ENCODE measurements at places on chromosomes 11 and 22.

DNA sequence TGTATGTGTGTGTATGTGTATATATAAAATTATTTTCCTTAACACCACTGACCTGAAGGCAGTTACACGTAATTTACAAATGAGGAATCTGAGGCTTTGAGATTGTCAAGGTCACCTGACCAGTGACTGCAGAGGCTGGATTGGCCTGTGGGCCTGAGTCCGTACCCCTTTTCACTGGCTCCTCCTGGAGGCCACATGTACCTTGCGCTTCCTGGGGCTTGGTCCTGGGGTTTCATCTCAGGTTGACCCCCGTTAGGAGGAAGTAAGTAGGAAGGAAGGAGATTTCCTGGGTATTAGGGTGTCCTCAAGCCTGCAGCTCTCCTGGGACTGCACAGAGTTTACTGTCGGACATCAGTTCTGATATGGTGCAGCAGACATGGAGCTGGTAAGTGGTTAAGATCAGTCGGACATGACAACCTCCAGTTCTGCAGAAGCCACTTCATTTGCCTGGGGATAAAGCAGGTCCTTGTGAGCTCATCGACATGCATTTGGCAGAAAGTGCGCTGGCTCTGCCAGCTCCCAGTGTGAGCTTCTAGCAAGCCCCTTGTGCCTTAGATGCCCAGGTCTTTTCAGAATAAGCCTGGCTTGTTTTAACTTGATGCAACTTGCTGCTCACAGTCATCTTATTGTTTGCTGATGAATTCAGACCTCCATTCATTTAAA is 36.6 kb downstream of the ST3GAL4 start:
- DNase-seq: no peak

DNA sequence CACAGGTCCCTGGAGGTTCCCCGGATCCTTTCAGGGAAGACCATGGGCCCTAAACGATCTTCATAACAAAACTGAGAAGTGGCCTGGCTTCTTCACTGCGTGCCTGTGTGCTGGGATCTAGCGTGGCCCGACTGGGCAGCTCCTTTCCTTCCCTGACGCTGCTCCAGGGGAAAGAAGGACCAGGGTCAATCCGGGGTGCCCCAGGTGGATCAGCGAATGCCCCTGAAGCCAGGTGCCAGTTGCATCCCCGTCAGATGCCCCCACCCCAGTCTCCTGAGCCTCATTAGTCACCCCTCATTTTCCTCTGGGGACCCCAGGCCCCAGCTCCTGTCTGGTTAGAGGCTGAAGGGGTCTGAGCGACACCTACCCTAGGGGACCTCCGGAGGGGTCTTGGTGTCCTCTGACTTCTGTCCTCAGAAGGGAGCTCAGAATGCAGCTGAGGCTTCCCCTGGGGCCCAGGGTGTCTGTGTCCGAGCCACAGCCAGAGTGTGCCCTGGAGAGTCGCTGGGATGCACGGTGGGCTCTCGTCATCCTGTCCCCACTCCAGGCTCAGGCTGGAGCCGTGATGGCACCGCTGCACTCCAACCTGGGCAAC is 18.7 kb upstream of the MUC6 start:
- DNase-seq: no peak

DNA sequence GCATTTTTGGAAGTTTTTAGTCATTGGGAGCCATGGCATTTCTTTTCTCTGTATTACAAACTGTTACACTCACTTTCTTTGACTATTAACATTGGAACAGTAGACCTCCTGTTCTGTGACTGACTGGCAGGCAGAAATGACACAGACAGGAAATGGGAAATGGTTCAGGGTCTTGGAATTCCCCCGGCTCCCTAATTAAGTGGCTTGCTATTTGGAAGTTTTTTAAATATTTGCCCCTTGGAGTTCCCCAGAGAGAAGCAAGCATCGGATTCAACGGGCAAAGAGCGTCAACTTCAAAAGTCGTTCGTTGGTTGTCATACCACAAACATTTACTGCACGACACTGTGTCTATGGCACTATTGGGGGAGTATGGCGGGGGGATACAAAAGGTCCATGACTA is 1.1 kb upstream of the BIRC2 start:
- no peak for DNase-seq

- no peak for DNase-seq
Measured at GRCh38 chr22:24952837-24953383, 394 bp downstream of the KIAA1671 start.

- no peak for DNase-seq
Measured at GRCh38 chr22:32569956-32570355, 95.3 kb downstream of the FBXO7 start.

All from activated CD4-positive, alpha-beta T cell treated with anti-CD3 and anti-CD28 coated beads, Interleukin-2, amount 50 U/mL, for 24 hours (primary cell).